ENCODE measurements at places on chromosomes 4 and X.
A peak's percentile ranks its signal among the peaks of the same experiment; 100 is the strongest.

GRCh38 chr4:172308078-172308477, 494.9 kb downstream of the GALNTL6 start:
- no peak for DNase-seq

DNA sequence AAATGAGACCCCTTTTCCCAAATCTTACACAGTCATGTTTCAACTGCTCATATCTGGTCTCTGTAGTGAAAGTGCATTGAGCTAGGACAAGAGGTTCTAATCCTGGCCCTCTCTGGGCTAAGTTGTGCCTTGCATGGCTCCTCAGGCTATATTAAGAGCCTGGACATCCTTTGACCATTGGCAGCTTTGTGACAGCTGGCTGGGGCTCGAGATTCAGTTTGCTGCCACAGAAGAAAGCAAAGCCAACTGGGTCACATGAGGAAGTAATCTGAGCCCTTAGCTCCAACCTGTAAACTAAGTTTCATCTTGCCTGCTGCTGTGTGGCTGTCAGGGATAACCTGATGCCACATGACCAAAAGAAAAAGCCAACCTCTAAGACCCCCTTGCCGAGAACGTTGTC, 51.8 kb upstream of the JADE1 start:
- DNase-seq = no peak

DNA sequence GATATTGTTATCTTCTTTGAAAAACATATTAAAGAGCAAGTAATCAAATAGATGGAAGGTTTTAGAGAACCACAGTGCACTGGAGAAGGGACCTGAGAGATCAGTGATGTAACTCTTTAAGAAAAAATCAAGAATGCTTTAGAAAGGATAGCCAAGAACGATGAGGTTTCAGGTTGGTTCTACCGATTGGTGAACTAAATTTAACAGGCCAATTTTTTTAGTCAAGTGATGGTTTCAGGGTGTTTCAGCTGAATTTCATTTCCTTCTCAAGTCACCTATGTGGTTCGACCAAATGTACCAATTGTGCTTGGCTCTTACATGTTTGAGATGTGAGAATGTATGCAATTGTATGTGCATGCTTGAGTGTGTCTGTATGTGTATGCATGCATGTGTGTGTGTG, 26.5 kb downstream of the HS3ST1 start:
- DNase-seq = no peak

- DNase-seq = peak; percentile 25
Observed at GRCh38 chr4:138927072-138927471, 88.5 kb upstream of the NOCT start.

DNA sequence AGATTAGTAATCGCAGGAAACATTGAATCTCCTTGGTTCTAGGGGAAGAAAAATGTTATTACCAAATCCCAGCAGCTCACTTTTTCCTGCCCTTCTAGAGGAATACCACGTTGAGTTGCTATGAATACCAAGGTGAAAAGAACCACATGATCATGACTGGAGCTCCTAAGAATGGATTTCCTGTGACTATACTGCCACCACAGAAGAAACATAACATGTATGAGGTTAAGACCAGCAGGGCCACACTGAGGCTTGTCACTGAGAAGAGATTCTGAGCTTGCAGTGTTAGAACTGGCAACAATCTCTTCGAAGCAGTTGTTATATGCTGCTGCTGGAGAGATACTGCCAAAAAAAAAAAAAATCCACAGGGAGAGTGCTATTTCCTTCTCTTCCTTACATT, 1235.3 kb downstream of the FSTL5 start:
- no peak for DNase-seq
